Activated CD4-positive, alpha-beta T cell treated with anti-CD3 and anti-CD28 coated beads, Interleukin-2, amount 10 ng/mL, durations not matched to agents 24 days and 14 days (primary cell): ENCODE measurements at places on chromosomes 4 and X.

GRCh38 chr4:5636766-5637670 is 71.3 kb downstream of the EVC2 start:
- no peak for DNase-seq

DNA sequence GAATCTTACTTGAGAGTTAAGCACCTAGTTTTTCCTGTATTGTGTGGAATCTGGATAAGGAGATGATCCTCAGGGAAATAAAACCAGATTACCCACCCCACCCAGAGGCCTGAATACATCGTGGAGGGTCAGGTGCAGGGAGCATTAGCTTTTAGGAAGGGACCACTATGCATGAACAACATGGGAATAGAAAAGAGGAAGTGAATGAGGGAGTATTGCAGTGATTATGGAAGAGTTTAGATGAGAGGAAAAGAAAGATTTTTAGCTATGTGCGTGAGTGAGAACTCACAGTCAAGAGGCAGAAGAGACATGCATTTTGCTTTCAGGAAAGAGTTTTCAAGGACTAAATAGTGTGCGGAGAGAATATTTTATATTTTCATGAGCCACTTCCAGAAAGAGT is 222.3 kb upstream of the S100G start:
- DNase-seq = no peak

- no peak for DNase-seq
Measured at GRCh38 chr4:153780221-153780620, 8.7 kb downstream of the SFRP2 start.

DNA sequence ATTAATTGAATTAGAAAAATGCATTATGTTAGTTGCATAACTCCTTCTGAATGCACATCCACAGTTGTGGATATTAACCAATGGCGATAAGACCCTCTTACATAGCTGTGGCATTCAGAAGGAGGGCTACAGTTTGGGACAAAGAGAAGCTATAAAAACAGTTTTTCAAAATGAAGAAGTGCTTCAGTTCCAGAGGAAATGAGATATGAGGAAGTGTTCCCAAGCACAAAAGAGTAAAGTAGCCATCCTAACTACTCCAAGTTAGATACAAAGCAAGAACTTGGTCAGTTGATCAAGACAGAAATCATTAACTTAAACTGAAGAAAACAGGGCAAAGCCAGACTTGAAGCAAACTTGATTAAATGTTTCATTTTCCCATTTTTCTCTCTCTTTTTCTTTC is 17.2 kb upstream of the ADGRL3 start:
- no peak for DNase-seq

DNA sequence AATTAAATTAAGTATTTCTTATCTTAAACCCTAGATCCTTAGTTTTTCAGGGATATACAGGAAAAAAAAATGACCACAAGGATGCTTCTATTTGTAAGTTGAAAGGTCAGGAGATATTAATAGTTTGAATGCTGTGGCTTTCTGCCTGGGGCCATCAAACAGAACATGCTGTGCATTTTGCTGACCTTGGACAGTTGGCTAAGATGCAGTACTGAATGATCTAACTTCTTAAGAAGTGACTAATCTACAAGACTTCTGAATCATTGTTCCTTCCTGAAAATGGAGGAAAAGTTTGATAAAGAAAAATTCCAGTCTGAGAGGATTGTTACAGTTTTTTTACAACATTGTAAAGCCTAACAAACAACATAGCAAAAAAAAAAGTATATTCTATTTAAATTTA is 237.8 kb upstream of the JADE1 start:
- DNase-seq = no peak

GRCh38 chr4:146916479-146917076 is 29.1 kb downstream of the TTC29 start:
- DNase-seq = peak; percentile 73

DNA sequence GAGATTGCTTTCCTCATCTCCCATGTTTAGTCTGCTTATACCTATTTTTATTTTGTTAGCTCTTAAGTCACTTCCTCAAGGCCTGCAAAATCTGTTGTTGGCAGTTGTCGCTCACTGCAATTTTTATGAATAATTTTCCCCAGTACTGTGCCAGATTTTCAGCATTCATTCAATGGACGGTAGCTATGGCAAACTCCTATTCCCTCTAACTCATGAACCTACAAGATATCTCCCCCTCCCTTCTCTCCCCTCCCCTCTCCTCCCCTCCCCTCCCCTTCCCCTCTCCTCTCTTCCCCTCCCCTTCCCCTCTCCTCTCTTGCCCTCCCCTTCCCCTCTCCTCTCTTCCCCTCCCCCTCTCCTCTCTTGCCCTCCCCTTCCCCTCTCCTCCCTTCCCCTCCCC is 160.4 kb downstream of the FRAS1 start:
- DNase-seq = no peak

GRCh38 chr4:138452826-138453225 is 210.7 kb upstream of the SLC7A11 start:
- DNase-seq = no peak

DNA sequence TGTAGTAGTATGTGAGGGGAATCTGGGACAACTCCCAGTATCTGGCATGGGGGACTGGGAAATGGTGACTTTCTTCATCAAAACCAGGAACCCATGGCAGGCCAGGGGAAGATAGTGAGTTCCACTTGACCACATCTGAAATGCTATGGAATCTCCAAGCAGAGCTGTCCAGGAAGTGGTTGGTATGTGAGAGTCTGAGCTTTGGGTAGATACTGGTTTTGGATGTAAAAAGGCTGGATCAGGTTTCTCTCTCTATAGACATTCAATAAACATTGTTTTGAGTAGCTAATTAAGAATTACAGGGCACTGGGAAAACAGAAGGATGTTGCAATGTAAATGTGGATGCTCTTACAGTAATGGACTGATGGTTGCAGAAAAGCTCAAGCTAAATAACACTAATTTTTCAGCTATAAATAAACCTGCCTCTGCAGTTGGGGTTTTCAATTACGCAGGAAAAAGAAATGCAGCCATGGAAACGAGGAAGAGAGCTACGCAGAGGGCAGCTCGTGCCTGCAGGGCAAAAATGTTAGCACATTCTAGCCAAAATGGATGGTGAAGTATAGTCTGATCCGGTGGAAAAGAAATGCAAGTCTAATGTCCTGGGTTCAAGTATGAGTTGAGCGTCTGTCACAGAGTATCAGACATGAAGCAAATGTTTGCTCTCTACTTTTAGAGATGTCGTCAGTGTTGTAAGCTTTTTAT is 13.4 kb upstream of the CHRNA9 start:
- DNase-seq = no peak

- no peak for DNase-seq
Measured at GRCh38 chrX:49809891-49810632, 19.0 kb upstream of the PAGE4 start.

- no peak for DNase-seq
Measured at GRCh38 chr4:1518997-1519700, 112.9 kb upstream of the NKX1-1 start.

- no peak for DNase-seq
Measured at GRCh38 chr4:157804986-157805385, 367.8 kb downstream of the GASK1B start.

DNA sequence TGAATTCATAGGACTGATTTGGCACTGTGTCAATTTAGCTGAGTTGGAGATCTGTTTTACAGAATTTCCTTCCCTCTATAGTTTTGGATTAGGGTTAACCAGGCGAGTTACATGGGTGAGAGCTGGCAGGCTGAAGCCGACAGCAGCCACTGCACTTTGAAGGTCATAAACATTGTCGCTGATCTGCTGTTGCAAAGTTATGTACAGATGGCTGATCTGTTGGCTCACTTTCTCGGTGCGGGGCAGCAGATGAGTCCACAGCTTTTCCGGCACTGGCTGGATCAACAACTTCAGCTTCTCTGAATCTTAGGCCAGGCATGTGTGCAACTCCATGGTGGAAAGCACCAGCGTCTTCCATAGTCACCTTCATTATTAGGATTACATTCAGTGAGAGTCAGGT is 173.7 kb downstream of the GPAT3 start:
- DNase-seq = no peak

DNA sequence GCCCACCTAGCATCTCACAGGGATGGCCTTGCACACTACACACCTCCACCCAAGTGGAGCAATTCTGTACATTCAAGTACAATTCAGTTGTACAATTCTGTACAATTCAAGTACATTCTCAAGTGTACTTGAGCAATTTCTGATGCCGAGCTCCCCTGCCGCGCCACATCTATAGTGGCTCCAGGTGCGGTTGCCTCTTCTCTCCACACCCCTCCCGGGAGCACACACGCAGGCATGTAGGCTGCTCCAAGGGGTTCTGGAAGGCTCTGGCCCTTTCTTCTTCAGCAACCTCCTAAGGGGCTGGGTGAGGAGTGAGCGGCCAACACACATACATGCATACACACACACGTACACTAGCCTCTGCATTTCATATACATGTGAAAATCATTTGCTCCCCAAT is 18.9 kb upstream of the DUSP9 start:
- DNase-seq = no peak

DNA sequence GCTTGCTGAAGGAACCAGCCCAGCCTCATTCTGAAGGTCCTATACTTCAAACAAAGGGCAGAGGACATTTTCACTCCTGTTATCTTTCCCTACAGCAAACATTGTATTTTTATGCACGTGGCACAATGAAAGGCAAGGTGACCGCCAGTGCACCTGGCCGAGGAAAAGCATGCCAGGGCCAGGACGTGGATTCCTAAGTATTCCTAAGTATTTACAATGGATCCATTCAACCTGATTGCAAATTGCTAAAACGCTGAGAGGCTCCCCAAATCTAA is 127.9 kb upstream of the FTHL17 start:
- DNase-seq = no peak

DNA sequence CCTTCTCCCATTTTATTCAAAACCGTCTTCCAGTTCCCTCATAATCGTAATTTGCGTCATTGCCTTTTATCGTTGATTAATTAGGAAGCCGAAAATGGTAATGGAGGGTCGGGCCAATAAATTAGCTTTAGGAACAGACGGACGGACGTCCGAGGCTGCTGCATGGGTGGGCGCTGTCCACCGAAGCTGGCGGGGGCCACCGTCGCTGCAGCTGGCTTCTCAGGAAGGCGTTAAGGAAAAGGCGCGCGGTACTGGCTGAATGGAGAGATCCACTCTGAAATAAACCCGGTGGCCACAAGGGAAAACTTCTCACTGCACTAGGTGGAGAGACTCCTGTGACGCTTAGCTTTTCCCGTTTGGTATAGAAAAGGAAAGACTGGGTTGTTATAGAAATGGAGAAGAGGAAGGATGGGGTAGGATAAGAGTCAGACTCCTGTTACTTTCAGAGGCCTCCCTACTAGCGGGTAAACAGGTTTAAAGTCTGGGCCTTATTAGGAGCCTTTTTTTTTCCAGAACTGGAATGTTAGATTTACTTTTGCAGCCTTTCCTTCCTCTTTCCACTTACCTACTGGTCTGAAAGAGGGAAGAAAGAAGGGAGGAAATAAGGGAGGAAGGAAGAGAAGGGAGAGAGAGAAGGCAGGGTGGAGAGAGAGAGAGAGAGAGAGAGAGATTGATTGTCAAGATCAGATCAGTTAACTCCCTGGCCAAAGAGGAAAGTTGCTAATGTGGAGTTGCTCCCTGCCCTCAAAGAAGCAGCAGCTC is 11.3 kb upstream of the PRDM8 start:
- DNase-seq = peak; percentile 53
